CD4-positive, alpha-beta T cell treated with Interleukin-4 for 4 hours (primary cell): ENCODE measurements at places on chromosomes 7 and 10.
A peak's percentile ranks its signal among the peaks of the same experiment; 100 is the strongest.

GRCh38 chr7:155576900-155577508 lies 30.6 kb upstream of the CNPY1 start:
- DNase-seq = no peak

DNA sequence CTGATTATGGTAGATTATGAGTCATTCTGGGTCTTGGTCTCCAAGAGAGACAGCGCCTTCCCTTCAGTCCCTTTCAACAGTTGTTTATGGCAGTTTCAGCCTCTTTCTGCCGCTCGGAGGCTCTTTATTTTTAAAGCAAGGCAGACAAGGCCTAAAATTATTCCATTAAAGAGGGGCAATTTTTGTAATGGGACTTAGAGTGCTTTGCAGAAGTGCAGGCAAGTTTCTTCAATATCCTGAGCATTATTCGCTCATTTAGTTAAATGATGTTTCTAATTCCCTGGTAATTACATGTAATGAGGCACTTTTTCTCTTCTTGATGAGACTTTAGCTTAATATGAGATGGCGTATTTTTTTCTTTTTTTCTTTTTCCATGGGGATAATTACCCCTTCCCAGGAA lies 33.6 kb downstream of the BUB3 start:
- no peak for DNase-seq

- DNase-seq = no peak
These were observed 75.4 kb downstream of the VOPP1 start for GRCh38 chr7:55496906-55497305.

GRCh38 chr10:56012101-56012500 lies 349.0 kb downstream of the ZWINT start:
- no peak for DNase-seq

GRCh38 chr10:124356701-124357560 lies 61.8 kb downstream of the OAT start:
- DNase-seq = no peak

DNA sequence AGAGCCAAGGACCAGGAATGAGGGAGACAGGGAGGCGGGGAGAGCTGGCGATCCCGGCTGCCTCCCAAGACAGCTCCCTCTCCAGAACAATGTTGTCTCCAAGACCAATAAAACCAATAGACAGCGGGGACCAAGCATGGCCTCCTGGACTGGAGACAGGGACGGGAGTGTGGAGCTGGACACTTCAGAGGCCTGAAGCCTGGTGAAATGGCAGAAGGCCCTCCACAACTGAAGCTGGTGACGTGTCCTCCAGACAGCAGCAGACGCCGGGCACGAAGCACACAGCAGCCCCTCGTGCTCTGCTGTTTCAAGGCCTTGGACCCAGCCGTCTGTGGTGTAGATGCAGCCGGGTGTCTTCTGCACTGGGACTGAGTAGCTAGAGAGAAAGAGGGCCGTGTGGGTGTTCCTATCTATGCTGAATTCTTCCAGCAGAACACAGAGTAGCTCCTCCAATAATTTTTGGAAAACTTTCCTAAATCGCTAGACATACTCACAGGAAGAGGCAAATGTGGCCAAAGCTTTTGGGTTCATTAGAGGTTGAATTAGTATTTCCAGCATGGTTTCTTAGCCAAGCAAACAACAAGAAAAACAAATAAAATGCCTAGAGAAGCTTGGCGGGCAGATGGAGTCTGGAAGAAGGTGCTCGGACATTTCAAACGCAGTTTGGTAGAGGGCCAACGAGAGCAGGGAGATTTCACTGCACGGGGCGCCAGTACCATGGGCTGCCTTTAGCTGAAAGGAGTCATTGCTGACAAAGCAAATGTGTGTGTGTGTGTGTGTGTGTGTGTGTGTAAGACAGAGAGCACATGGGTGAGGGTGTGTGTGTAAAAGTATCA lies 570.4 kb downstream of the TCERG1L start:
- DNase-seq = no peak

GRCh38 chr7:28602282-28602681 lies 190.0 kb downstream of the CREB5 start:
- no peak for DNase-seq

GRCh38 chr7:5296611-5297226 lies 14.0 kb downstream of the SLC29A4 start:
- DNase-seq = peak; percentile 61

GRCh38 chr7:24137338-24137737 lies 146.7 kb upstream of the NPY start:
- DNase-seq = no peak

DNA sequence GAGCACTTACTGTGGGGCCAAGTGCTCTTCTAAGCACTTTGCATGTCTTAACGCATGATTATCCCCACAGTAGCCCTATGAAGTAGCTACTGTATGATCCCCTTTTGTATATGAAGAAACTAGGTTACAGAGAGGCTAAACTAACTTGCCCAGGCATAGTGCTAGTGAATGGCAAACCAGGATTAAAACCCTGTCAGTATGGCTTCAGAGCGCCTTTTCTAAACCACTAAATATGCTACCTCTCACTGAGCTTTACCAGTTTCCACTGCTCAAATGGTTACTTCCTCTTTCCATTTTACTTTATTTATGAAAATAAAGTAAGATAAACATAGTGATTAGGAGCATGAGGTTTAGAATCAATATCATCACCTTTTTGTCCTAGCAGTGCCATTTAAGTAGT lies 73.6 kb downstream of the PODXL start:
- DNase-seq = no peak

GRCh38 chr7:4040109-4040928 lies 641.8 kb upstream of the FOXK1 start:
- no peak for DNase-seq

DNA sequence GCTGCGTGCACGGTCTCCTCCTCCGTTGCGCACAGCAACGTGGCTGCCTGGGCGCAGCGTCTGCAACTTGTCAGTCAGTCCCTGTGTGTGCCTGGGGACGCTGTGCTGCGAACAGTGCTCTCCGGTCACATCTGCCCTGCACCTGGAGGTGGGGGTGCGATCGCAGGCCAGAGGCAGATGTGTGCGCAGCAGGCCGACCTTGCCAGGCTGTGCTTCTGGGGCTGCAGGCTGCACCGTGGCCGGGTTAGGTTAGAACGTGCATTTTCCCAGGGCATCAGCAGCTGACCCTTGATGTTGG lies 8.2 kb upstream of the GET4 start:
- DNase-seq = no peak

GRCh38 chr7:25765110-25765655 lies 386.8 kb upstream of the NFE2L3 start:
- DNase-seq = no peak

GRCh38 chr10:110392868-110393740 lies 88.4 kb upstream of the SMNDC1 start:
- no peak for DNase-seq

GRCh38 chr10:127908106-127908958 lies 1.4 kb downstream of the PTPRE start:
- DNase-seq = no peak

DNA sequence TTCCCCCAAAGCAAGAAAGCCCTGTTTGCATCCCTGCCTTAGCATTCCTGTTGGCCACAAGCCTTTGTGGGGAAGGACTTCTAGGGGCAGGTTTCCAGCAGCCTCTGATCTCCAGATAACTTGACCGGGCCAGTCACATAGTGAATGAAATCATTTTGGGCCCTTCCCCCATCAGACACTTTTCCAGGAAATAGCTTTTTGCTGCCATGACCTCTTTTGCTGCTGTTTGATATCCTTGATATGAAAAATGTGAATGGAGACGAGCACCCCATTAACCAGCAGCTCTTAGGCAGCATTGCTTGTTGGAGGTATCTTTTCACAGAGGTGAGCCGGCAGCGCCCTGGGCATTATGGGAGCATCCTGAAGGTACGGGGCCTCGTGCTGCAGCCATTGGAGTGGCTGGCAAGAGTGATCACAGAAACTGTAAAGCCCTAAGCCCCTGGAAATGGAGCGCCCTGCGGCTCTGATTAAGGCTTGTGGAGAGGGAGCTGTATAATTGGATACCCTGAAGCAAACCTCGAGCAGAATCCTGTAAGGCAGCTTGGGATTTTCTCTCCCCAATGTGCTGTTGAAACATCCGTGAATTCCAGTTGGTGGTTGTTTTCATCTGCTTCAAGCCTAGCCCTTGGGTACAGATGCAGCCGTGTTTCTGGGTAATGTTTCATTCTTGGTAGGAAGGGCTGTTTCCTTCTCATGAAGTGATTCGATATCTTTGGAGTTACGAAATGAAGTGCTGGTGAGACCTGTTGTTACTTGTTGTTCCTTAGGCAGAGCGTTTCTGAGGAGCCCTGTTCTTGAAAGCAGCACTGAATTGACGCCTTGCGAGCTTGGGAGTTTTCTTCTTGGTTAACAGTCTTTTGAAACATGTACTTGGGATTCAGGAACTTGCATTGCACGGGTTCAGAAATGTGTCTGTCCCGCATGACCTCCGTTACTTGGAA lies 179.0 kb downstream of the PTEN start:
- DNase-seq = no peak

DNA sequence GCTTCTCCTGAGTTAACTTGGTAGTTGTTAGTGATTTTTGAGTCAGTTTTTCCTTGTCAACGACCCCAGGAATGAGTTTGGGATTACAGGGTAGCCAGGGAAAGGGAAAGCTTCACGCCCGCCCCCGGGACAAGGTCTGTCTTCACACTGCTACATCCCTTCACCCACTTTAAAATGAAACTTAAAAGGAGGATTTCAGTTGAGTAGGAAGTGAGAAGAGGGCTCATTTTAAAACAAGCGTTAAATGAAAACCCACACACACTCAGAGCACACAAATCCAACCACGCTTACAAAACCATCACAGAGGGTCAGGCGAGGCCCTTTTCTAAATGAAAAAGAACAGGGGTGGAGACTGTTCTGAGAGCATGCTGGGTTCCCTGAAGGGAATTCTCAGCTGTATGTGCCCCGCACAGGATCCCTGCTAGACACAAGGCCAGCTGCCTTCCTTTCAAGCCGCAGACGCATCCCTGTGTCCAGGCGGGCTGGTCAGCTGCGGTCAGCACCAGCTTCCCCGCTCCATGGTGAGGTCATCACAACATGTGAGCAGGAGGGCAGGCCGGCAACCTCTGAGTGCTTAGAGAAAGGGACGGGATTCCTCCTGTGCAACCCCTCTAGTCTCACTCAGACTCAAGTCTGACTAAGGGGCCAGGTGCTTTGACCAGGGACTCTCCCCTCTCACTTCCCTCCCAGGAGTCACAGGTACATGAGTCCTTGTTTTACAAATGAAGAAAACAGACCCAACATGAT lies 111.8 kb downstream of the EGFR start:
- no peak for DNase-seq

- DNase-seq = no peak
These were observed 977.2 kb downstream of the LRMDA start for GRCh38 chr10:76408646-76409045.

- DNase-seq = no peak
These were observed 15.6 kb downstream of the RHEB start for GRCh38 chr7:151503902-151504714.

DNA sequence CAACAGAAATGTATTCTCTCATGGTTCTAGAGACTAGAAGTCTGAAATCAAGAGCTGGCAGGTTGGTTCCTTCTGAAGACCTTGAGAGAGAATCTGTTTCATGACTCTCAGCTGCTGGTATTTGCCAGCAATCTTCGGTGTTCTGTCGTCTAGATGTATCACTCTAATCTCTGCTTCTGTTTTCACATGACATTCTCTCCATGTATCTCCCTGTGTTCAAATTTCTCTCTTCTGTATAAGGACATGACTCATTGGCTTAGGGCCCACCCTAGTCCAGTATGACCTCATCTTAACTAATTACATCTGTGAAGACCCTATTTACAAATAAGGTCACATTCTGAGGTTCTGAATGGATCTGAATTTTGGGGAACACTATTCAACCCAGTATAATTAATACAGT lies 82.3 kb downstream of the ANKRD7 start:
- DNase-seq = no peak

DNA sequence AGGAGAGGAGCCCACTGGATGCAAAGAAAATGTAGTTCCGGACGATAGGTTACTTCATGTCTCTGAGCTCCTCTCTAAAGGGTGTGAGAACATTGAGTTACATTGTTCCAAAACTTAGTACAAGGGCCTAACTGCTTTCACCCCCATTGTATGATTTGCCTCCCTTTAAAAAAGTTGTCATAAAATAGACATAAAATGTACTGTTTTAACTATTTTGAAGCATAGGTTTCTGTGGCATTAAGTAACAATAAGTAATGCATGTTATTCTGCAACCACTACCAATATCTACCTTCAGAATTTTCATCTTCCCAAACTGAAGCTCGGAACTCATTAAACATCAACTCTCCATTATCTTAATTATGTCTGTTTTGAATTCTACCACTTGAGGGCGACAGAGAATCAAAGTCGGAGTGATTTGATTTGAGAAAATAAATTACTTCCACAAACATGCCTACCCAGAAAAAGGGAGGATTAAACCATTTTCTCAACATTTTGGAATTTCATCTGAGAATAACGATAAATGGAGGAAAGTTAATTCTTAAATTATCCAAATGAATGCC lies 2.7 kb downstream of the IGFBP1 start:
- peak; percentile 44 for DNase-seq

GRCh38 chr7:41030673-41031072 lies 672.2 kb downstream of the INHBA start:
- no peak for DNase-seq

GRCh38 chr7:74430961-74431466 lies 22.7 kb upstream of the GTF2IRD1 start:
- DNase-seq = no peak

DNA sequence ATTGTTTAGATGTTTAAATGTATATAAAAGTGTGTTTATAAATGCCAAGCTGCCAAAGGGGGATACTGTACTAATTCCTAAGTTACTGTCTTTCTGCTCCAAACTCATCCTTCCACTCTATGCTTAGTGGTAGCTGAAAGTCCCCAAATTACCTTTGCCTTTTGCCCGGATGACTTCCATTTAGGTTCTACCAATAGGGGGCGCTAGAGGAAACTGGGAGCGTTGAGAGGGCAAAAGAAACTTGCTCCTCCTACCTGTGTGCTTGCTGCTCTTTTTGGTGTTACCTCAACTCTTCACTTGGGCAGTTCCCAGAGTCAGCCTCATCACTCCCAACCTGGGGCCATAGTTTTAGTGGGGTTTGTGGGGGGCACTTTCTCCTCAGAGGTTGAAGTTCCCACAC lies 5.9 kb upstream of the OR2A25 start:
- no peak for DNase-seq

GRCh38 chr10:86497621-86498020 lies 24.0 kb downstream of the WAPL start:
- no peak for DNase-seq

DNA sequence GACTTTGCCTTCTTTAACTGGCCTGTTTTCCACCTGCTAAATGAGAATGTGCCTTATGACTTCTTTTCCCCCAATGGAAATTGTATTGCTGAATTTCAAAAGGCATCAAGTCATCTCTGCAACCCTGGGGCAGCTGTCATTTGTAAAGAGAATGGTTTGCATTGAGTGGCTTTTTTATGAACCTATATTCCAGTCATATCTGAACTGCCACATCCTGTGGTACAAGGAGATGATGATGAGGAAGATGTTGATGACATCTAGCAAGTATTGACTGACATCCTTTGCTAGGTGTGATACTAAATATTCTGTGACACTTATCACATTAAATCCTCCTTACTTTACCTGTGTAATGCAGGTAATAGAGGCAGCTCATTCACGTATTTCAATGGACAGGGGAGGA lies 88.3 kb upstream of the KIAA1217 start:
- DNase-seq = no peak
